Stromal cell of bone marrow (primary cell): ENCODE measurements at places on chromosomes 2 and 18.

DNA sequence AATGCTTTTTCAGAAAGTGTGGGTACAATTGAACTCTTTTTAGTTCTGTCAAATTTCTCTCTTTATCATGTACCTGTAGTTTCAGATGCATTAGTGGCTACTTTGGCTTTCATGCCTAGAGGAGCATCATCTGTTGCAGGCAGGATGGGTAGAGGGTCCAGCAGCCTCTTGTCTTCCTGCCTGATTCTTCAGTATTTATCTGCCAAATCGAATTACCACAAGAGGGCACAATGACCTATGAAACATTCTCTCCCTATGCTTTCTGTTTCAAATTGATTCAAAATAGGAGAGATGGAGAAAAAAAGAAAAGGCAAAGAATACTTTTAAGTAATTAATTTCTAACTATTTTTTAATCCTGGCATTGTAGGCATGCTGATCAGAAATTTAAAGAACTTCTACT lies 477.2 kb downstream of the TRIB2 start:
- peak; percentile 31 for DNase-seq

DNA sequence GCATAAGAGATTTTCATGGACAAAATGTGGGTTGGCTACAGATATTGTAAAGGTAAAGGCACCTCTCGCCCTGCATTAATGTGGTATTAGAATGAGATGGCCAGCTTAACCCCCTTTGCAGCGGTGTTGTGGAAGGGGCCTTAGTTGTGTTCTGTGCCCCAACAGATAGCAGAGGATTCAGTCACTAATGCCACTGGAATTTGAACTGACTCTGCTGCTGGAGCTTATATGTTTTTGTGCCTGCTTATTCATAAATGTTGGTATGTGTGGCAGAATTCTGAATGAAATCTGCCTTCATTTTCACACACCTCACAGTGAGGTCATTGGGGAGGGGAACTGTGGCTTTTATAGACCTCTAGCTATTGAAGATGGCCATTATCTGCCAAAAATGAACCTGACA lies 90.7 kb upstream of the ITGA6 start:
- DNase-seq: no peak

DNA sequence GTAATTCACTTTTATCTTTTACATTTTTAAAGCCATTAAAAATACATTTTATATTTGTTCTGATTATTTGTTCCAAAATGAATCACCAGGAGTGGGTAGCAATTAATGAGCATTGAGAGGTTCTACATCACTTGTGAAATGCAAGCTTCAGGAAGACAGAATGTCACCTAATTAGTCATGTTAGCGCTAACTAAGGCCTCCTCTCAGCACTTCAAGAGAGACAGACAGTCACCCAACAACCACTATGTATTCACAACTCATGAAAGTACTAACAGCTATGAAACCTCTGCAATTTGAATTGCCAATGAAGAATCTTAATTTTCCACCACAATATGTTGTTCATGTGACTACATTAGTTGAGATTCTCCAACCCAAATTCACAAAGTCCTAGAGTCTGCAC lies 611.0 kb downstream of the KCNJ3 start:
- DNase-seq: no peak

GRCh38 chr18:22282311-22283115 lies 113.1 kb downstream of the GATA6 start:
- DNase-seq: peak; percentile 52

DNA sequence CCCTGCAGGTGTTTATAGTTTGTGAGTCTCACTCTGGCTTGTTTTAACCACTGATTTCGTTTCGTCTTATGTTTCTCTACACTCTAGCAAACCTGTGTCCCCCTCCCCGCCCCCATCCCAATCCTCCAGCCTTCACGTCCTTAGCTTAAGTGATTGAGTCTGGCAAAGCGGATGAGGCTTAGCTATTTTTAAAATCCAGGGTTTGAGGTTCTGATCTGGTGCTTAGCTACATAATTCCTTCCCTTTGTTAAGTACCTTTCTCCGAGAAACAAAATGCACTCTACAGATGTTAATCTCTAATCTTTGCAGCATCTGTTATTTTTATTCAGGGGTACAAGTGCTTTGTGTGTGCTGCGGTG lies 7.8 kb downstream of the AGAP1 start:
- DNase-seq: no peak
